ENCODE measurements at places on chromosomes 4 and X. TPM values are rescaled to one million over a fixed set of nuclear protein-coding genes. Genes with fewer than 3 reads are reported as not detected.

GRCh38 chr4:35503435-35503834 lies 740.9 kb downstream of the ARAP2 start:
- DNase-seq = no peak

DNA sequence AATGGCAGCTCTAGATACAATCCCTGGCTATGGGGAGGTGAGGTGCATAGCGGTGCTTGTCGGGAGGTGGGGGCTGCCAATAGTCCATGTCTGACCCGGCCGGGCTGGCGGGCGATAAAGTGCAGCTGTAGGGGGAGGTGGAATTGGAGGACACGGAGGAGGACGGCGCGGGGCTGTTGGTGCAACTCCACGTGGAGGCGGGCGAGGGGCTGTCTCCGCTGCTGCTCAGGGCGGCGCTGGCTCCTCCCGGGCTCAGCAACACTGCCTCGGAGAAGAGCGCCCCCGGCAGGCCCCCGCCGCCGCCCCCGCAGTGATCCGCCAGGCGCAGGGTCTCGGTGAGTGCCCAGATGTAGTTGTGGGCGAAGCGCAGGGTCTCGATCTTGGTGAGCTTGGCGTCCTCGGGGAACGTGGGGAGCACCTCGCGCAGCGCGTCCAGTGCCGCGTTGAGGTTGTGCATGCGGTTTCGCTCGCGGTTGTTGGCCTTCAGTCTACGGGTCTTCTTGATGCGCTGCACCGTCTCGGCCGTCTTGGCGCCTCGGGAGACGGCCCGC lies 1.3 kb downstream of the NEUROG2 start:
- DNase-seq = no peak

- no peak for DNase-seq
Measured at GRCh38 chrX:69229436-69229835, 64.2 kb upstream of the PJA1 start.

The DCLK2 gene
- total RNA-seq = 3.1 TPM

- DNase-seq = no peak
Measured at GRCh38 chr4:129246910-129247461, 151.0 kb downstream of the C4orf33 start.

- no peak for DNase-seq
Measured at GRCh38 chr4:666436-666810, 7.7 kb downstream of the ATP5ME start.

GRCh38 chrX:46730765-46731164 lies 28.2 kb downstream of the SLC9A7 start:
- no peak for DNase-seq

- no peak for DNase-seq
Measured at GRCh38 chr4:107870916-107871786, 46.4 kb downstream of the SGMS2 start.

- DNase-seq = no peak
Measured at GRCh38 chr4:184074677-184075388, 142.8 kb downstream of the ENPP6 start.

The ASB12 gene
- 0.34 TPM for total RNA-seq

- DNase-seq = no peak
Measured at GRCh38 chr4:184510401-184510800, 36.1 kb upstream of the IRF2 start.

- no peak for DNase-seq
Measured at GRCh38 chr4:47084111-47084510, 52.7 kb downstream of the GABRB1 start.

The MAGEB17 gene
- total RNA-seq = not detected

The GDPD2 gene
- total RNA-seq = 23.5 TPM

All from left colon (tissue), 2 donors.